Thoracic aorta (tissue), 2 donors: ENCODE measurements at places on chromosomes 4 and X. TPM values are rescaled to one million over a fixed set of nuclear protein-coding genes. Genes with fewer than 3 reads are reported as not detected.

RIPPLY1 gene
- total RNA-seq, result not detected

ZXDA gene
- total RNA-seq, result 13.8 TPM

MAGED4 gene
- total RNA-seq, result 0.63 TPM

PABPC1L2B gene
- total RNA-seq, result not detected

LARP7 gene
- 54.2 TPM for total RNA-seq

KIAA1210 gene
- not detected for total RNA-seq

NLGN4X gene
- 2.7 TPM for total RNA-seq

PCDH10 gene
- total RNA-seq, result 51.4 TPM

OPHN1 gene
- total RNA-seq, result 5.0 TPM

GRCh38 chr4:176784816-176785215, 7.9 kb downstream of the VEGFC start:
- DNase-seq, result no peak

- no peak for DNase-seq
These were observed 6.1 kb downstream of the APLN start for GRCh38 chrX:129648514-129649267.

DNA sequence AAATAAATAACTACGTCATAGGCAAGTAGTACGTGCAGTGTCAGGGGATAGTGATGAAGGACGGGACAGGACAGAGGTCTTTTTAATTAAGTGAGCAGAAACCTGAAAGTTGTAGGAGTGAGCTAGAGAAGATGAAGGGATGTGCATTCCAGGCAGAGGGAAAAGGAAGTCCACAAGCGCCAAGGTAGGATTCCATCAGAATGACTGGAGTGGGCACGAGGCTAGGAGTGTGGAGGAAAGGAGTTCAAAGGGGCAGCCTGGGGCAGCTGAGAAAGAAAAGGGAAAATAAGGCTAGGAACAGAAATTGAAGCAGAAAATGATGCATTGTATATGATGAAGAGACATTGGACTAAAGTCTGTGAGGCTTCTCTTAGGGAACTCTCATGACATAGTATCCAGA, 192.2 kb upstream of the TLL1 start:
- DNase-seq, result no peak

GRCh38 chr4:116925900-116926457, 159.4 kb downstream of the TRAM1L1 start:
- DNase-seq, result no peak

DNA sequence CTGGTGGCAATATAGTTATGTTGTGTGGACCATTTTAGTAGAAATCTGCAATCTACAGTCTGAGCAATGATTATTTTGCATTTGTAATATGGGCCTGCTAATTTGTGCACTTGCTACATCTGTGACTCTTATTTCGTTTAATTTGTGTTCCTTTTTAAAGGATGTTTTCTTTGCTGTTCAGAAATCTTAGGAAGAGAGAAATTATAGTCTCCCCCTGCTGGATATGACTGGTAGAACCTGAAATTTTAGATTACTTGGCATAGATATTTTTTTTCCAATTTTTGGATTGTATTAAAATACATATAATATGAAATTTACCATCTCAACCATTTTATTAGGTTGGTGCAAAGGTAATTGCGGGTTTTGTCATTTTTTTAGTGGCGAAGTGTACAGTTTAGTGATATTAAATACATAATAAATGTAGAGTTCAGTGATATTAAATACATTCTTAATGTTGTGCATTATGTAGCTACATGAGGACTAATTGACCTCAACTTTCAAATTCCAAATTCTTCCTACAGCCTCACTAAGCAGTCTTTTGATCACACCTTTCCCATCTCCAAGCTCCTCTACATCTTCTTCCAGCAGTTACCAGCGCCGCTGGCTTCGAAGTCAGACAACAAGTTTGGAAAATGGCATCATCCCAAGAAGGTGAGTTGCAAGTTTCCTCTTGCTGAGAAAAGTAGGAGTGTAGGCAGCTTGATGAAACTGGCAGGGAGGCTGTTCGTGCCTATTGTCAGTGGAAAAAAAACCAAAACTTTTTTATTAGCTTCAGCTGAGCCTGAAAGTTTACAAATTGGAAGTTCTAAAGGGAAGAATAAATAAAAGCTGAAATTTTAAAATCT, 82.2 kb downstream of the FNIP2 start:
- no peak for DNase-seq

- no peak for DNase-seq
These were observed 83.9 kb downstream of the POLA1 start for GRCh38 chrX:24777660-24778059.

- DNase-seq, result no peak
These were observed 21.7 kb upstream of the MFAP3L start for GRCh38 chr4:170047771-170048354.

- DNase-seq, result no peak
These were observed 14.8 kb downstream of the LHFPL1 start for GRCh38 chrX:112664924-112665323.

GRCh38 chrX:132924426-132924825, 34.0 kb downstream of the HS6ST2 start:
- DNase-seq, result no peak

GRCh38 chr4:94548571-94548970, 96.8 kb downstream of the PDLIM5 start:
- no peak for DNase-seq

- DNase-seq, result no peak
These were observed 620.9 kb downstream of the TLL1 start for GRCh38 chr4:166493924-166494345.

DNA sequence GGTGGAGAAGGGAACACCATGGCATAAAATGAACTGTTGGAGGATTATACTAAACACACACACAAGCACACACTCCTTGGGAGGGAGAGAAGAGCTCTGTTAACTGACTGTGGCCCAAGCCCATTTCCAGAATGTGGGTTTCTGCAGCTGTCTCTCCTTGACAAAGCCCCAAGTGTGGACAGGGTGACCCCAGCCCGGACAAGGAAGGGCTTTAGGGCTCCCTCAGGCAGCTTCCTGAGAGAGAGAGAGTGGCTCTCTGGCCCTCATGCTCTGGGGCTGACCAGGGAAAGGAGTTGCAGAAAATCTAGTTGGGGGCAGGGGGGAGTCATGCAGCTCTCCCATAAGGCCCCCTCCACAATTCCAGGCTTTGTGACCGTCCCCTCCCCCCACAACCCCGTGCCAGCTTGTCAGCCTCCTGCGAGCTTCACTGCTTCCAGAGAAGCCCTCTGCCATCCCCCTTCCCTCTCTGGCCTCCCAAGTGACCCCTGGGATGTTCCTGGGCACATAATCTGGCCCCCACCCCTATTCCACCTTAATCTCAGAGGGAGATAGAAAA, 590 bp downstream of the ARHGEF9 start:
- DNase-seq, result no peak

DNA sequence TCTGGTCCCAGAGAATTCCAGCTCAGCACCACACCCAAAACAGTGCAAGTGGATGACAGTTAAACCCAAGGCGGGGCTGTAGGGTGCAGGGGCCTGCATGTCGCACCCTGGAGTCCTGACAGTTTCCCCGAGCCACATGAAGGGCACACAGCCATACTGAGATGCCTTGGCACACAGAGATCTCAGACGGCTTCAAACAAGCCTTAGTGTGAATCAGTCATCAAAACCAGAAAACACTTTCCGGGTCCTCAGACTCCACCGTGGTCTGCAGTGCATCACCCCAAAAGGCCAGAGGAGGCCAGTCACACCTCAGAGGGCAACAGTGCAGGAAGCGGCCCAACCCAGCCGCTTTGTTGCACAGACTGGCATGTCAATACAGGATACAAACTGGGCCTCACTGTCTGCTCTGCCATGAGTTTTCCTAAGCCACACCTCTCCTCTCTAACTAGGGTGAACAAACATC, 64.6 kb upstream of the ENPP6 start:
- DNase-seq, result no peak

GRCh38 chr4:129167640-129168260, 71.8 kb downstream of the C4orf33 start:
- no peak for DNase-seq

DNA sequence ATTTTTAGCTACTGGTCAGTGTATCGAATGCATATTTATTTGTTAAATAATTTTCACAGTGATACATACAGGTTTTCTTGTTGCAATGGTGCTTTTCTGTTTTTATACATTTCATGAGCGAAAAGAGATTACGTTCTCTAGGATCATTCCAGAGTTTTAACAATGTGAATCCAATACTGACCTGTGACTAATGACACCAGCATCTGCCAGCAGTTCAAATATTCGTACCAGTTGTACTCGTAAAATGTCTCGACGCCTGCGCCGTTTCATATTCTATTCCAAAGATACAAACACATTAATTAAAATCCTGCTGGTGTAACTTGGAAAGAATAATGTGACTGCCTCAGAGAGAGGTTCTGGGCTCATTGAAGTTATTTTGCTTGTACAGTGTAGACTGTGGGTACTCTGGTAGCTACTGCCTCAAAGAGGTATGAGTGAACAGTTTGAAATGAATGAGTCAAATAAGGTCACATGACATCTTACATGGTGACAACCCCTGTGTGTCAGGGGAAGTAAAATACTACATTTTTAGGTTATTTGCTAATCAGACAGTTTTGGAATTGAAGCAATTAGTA, 80.7 kb downstream of the ZAR1 start:
- no peak for DNase-seq

DNA sequence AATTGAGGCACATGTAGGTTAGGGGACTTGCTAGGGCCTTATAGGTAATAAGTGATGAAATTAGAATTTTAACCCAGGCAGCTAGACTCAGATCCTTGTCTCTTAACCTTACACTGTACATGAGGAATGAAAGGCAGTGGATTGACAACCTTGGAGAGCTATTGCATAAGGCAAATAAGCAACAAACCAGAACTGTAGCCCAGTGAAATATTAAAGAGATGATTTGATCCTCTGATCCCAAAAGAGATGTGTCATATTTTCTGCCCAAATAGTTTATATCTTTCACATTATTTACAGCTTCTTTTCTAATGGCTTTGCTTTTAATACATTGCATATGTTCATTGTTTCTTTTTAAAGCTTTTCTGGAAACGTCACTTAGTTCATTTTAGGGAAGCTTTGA, 252.6 kb downstream of the ANK2 start:
- no peak for DNase-seq

DNA sequence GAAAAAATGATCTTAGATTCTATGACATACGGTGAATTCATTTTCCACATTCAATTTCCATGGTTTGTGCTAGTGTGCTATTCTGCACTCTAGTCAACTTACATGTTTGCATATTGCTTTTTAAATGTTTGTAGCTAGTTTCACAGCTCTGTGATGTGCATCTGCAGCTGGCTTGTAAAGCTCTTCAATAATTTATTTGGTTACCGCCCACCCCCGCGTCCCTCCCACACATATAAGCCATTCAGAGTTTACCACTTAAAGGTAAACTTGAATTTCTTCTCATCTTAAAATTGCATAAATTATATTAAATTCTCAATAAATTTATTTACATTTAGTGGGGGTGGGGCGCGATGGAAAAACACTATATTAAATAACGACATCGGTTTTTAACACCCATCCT, 291 bp upstream of the NBDY start:
- DNase-seq, result no peak

DNA sequence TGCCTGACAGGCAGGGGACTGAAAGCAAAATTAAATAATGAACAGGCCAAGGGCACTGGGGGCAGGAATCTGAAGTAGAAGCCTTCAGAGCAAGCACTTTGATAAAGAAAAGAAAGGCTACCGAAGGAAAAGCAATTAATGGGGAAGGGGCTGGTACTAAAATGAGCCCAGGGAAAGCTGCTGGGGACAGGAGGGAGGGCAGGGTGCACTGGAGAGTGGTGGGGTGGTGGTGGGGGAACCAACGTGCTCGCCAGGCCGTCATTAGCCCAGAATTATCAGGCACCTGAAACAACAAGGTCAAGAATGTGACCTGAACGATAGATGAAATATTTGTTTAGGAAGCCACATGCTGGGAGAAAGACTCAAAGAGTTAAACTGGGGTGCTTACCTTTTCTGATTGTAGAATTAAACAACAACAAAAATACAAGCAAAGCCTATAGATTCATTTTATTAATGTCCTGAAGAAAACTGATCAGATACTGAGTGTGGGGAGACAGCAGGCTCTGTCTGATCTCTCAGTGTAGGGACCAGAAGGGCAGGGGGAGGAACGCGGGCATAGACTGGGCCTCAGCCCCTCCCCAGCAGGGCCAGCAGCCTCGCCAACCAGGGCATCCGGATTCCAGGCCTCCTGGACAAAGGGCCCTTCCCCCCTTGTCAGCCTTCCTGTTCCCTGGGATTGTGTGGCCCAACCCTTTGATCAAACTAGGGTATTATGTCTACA, 239.7 kb upstream of the KLF3 start:
- DNase-seq, result no peak

DNA sequence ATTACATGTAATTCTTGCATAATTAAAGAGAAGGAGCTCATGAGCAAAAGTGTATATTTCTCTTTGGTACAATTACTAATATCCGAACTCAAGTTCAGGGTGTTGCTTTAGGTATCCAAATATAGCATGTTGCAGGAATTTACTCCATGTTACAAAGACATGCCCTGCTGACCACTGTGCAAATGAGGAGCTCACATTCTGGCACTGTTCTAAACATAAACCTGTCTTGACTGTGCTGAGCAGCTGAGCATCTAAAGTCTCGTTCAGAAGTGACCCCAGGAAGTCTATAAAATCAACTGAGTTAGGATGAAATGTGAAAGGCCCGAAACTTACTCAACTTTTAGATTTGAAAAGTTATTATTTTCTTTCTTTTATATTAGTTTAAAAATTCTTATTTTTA, 124.3 kb downstream of the STIM2 start:
- no peak for DNase-seq

- no peak for DNase-seq
These were observed 25.5 kb upstream of the RXFP1 start for GRCh38 chr4:158496030-158496741.

GRCh38 chrX:17527135-17527701, 152.2 kb downstream of the NHS start:
- no peak for DNase-seq

- no peak for DNase-seq
These were observed 209.1 kb upstream of the HCCS start for GRCh38 chrX:10902001-10902400.

DNA sequence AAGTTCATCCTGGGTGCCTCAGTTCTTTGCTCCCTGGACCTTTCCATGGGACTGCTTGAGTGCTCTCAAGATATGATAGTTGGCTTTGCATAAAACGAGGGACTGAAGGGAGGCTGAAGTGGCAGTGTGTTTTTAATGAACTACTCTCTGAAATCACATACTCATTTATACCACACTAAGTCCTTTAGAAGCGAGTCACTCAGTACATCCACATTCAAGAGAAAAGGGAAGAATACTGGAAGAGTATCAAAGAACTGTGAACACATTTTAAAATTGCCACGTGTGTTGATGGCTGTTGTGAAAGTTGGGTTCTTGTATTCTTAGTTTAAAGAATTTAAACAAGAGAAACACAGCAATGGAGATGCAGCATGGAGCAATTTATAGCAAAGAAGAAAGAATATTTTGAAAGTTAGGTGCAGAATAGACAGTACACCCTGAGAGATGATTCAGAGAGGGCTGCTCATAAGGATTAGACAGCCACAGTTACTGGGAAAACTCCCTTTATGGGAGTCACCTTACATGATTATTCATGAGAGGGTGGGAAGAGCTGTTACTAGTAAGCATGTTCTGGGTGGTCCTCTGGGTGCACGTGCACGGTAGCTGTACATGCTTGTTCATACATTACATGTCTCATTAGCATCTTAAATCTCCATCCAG, 380.7 kb downstream of the ADGRL3 start:
- no peak for DNase-seq
